HTR-8/SVneo (cell line): ENCODE measurements at places on chromosomes 4 and X.

DNA sequence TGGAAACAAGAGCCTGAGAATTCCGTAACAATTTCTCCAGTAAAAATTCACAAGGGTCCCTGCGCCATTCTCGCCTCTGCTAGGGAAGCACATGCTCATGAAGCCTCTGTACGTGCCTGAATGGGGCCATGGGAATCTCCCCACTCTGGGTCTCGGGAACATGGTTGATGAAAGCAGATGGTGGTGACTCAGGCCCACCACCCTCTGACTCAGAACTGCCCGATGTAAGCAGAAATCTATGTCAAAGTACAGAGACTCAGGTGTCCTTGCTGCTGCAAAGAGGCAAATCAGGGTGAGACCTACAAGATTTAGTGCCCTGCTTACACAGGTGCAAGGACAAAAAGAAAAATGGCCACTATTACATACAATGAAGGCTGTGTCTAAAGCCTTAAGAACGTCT lies 65.0 kb downstream of the SCD5 start:
- DNase-seq, result no peak

GRCh38 chr4:6456450-6456849 lies 16.0 kb downstream of the PPP2R2C start:
- no peak for DNase-seq

DNA sequence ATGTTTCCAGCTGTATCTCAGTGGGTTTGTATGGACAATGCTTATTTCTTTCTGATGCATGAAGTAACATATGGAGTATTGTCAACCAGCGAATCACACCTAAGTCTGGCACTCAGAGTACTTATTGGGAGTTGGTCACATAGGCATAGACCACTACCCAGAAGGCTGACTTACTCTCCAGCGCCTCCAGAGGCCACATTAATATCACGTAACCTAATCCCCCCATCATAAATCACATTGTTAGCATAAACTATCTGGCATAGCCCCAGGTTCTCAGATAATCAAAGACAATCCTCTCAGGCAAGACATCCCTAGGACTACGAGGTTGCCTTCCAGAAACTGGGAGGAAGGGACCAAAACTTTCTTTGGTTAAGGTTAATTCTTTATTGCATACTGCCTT lies 560.5 kb upstream of the PABPC4L start:
- DNase-seq, result no peak

DNA sequence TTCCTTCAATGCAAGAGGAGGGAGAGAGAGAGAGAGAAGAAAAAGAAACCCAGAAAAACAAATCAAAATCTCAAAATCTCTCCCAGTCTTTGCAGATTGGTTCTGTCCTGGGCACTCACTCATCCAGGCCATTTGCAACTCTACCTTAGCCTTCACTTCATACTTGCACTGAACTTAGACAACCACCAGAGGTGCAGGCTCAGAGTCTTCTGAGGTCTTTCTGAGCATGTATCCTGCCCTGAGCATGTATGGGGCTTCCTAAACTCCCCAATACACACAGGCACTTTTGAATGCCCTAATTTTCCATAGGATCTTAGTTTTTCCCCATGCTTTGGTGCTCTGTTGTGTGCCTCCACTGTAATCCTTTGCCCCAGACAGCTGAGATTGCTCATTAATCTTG lies 2.9 kb downstream of the CFI start:
- no peak for DNase-seq

DNA sequence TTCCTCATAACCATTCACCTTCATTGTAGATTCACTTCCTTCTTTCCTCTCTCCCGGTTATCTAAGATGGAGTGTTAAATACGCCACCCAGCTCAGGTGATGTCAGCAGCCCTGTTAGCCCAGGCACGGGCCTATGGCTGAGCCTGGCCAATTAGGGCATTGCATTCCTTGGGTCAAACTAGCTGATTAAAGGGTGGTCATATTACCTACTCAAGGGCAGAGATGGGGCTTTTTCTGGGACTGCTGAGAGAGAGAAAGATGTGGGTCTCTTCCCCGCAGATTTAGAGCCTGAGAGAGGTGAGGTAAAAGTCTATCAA lies 39.9 kb upstream of the AFAP1 start:
- DNase-seq, result no peak

GRCh38 chrX:55488006-55488592 lies 1.5 kb downstream of the USP51 start:
- no peak for DNase-seq

- DNase-seq, result no peak
These were observed 79.1 kb downstream of the ELOVL6 start for GRCh38 chr4:110119337-110119736.

DNA sequence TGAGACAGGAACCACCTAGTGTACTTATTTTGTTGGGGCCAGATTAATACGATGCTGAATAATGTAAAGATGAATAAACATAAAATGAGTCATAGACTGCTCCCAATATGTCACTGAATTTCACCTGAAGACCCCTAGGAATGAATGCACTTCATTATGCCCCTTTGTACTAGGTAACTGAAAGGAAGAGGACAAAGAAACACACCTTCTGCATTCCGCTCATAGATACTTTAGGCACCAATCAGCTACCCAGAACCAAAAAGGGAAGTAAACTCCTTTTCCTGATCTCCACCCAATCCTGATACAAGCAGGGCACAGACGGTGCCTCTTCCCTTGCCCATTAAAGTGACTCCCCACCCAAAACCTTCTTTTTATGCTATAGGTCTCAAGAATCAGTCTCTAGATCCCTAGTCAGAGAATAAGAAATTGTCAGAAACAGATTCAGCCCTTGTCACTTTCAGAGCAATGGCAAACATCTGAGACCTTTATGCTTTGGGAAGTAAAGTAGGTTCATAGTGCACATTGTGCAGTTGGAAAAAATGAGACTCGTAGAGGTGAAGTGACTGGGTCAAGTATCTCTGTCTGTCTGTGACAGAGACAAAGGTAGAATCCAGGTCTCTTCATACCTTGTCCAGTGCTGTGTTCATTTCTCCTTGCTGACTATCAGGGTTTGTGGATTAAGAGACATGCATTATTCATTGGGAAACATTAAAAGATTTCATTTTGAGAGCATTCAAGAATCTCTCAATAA lies 2.3 kb downstream of the GPR174 start:
- DNase-seq, result no peak

DNA sequence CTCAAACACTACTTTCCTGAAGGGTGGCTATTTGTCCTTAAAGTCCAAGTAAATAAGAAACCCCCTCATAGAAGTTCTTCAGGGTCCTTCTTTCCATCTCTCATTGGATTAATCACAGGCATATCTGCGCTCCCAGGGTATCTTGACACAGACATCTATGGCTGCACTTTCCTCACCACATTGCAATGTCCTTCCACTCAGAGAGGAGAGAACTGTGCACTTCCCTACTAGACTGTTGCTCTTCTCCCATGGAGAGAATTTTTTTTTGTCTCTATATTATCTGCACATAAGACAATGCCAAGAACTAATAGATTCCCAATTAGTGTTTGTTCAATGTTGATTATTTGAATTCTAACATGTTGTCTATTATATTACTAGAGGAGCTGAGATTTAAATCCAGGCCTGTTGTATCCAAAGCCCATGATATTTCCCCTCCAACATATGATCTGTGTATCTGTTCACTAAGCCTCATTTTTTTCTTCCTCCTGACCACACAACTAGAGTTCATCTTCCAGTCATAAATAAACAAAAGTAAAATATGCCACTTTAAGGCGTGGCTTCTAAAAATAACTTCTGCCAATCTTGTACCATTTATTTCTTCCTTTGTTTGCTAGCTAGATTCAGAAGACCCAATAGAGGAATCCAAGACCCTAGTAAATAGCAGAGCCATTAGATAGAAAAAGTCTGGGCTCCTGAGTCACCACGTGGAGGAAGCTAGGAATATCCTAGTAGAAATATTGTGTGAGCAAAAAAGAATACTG lies 61.5 kb upstream of the FAM241A start:
- peak; percentile 9 for DNase-seq

- DNase-seq, result no peak
These were observed 142.3 kb upstream of the F9 start for GRCh38 chrX:139388254-139388653.

GRCh38 chr4:74311696-74312313 lies 3.5 kb downstream of the EPGN start:
- DNase-seq, result peak; percentile 14

DNA sequence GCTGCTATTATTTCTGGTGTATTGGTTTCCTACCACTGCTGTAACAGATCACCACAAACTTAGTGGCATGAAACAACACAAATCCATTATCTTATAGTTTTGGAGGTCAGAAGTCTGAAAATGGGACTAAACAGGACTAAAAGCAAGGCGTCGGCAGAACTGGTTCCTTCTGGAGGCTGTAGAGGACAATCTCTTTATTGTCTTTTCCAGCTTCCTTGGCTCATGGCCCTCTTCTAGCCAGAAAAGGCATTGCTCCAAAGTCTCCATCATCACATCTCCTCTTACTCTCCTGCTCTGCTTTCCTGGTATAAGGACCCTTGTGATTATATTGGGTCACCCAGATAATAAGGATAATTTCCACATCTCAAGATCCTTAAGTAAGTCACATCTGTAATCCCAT lies 121.9 kb downstream of the CLCN4 start:
- no peak for DNase-seq

DNA sequence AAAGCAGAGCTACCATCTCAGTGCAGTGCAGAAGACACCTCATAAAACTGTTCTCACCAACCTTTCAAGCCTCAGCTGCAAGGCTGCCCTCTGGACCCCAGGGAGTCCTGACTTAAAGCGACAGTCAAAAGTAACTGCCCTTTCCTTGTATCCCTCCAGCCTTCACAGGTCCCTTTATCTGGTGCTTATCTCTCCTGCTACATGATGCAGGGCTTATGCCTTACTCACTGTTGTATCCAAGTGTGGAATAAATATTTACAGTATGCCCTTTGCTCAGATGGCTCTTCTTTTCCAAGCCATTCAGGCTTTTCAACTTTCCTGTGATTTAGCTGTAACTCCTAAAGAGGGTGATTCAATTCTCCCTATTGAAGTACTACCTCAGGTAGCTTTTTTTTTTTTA lies 92.6 kb downstream of the KDR start:
- DNase-seq, result no peak

DNA sequence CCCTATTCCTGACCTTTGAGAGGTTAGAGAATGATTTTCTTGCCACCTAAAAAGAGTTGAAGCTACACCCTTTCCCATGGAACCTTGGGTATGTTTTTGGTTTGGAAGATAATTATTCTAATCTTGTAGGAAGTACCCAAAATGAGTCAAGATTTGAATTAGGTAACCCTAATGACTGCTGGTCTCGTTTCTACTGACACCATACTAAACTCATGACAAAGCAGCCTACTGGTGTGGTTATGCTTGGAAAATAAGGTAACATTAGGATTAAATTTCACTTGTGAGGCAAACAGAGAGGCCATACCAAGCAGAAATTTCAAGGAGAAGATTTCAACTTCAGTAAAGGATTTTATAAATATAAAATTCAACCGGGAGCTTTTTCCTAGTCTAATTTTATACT lies 107.9 kb downstream of the FBXW7 start:
- DNase-seq, result no peak

DNA sequence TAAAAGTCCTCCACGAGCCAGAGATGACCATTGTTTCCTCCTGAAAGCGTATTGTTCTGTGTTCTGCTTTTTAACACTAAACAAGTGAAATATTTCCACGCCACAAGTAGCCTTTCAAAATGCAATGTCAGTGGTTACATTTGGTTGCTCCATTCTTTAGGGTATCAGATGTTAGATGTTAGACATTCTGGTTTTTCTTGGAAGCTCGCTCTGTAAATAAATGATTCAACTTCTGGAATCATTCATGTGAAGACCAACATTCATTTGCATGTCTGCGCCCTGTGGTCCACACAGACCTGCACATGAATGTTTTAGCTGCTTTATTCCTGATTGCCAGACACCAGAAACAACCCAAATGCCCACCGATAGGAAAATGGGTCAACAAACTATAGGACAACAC lies 38.0 kb upstream of the HELT start:
- no peak for DNase-seq

GRCh38 chr4:52645300-52645699 lies 13.8 kb downstream of the USP46 start:
- no peak for DNase-seq

- no peak for DNase-seq
These were observed 1.6 kb downstream of the KDR start for GRCh38 chr4:55123791-55124190.

GRCh38 chr4:115484479-115484878 lies 371.1 kb upstream of the NDST4 start:
- no peak for DNase-seq

DNA sequence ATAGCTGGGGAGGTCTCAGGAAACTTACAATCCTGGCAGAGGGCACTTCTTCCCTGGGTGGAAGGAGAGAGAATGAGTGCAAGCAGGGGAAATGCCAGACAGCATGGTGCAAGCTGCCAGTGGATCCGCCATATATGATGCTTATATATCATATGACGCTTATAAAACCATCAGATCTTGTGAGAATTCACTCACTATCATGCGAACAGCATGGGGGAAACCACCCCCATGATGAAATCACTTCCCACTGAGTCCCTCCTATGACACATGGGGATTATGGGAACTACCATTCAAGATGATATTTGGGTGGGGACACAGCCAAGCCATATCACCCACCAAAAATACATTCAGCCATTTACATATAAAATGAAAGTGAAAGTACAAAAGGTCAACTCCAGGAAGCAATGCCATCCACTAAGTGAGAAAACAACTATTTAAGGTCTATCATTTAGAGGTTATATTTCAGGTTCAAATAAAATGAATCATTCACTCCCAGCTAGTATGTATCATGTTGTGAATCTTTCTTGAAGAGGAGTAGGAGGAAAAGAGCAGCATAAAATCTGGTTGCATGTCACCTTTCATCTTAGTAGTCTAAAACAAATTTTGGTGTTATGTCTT lies 20.3 kb upstream of the DYNLT3 start:
- DNase-seq, result no peak

DNA sequence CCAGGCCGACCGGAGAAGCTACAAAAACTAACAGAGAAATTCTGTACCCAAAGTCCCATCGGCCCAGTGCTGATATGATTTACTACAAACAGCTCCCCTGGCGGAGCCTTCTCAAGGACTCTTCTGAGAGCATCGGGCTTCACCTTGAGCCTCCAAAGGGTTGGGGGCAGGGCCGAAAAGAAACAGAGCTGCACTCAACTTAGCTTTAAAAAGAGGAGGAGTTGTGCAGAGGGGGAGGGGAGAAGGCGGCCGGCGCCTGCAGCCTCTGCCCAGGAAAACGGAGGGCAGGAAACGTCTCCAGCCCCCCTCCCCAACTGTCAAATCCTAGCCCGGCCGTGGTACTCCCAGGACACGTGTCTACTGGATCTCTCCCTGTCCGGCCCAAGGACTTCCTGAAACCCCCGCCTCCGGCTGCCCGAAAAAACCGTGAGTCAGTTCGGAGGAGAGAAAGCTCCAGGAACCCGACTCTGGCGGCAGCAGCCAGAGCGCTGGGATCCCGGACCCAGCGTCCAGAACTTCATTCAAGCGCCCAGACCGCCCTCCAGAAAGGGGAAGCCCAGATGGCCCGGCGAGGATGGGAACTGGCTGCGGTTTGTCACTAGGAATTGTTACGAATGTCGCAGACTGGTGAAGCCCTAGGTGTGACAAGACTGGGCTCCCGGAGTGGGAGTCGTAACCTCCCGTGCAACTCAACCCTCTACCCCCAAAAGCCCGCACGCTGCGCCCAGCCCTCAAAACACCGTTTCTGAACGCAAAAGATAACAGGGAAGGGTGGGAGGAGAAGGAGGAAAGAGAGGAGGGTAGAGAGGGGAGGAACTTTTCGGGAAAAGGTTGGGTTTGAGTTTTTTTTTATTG lies 973 bp downstream of the ADAMTS3 start:
- DNase-seq, result peak; percentile 43
